ENCODE measurements at places on chromosomes 1 and 21.

GRCh38 chr1:153799566-153800465 is 24.6 kb downstream of the SLC27A3 start:
- no peak for DNase-seq

DNA sequence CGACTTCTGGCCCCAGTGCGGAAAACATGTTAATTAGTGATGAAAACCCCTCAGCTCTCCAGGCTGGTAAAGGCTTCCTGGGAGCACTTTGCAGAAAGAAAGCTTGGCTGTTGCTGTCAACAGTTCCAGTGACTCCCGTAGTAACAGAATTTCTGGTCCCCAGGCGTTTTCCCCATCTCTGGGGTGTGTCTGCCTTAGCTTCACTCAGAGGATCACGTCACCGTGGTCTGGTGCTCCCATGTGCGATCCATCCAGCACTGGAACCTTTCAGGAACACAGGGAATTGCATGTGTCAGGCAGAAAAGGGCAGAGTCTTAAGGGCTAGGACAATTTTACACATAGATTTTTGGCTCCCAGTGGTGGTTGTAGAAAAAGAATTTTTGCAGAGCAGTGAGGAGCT is 470.4 kb upstream of the USP24 start:
- DNase-seq: no peak

DNA sequence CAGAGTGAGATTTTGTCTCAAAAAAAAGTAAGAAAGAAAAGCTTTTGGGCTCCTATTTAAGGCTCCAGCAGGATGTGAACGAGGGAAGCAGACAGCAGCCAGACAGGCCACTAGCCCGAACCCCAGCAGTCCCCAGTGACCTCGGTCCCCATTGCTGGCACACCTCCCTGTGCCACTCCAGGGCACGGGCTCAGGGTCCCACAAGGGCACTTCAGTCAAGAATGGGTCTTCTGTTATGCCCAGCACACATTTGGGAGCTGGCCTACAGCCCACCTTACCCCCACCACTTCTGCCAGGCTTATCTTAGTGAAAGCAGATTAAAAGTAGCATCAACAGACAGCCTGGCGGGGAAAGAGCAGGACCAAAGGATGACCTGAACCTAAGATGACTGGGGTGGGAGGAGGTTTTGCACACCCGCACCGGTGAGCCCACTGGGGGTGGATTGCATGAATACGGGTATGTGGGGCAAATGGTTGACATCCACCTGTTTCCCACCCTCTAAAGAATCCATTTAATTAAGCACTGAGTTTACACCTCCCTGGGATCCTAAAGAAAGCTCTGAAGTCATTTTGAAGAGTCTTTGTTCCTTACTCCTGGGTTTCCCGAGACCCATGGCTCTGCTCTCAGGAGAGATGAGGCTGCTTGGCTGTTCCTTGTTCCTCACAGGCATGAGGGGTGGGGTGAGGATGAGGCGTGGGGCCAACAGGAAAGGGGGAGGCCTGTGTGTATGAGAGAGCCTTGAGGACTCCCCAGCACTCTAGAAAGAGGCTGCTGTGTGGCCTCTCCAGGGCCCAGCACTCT is 4.7 kb downstream of the CHI3L1 start:
- no peak for DNase-seq

DNA sequence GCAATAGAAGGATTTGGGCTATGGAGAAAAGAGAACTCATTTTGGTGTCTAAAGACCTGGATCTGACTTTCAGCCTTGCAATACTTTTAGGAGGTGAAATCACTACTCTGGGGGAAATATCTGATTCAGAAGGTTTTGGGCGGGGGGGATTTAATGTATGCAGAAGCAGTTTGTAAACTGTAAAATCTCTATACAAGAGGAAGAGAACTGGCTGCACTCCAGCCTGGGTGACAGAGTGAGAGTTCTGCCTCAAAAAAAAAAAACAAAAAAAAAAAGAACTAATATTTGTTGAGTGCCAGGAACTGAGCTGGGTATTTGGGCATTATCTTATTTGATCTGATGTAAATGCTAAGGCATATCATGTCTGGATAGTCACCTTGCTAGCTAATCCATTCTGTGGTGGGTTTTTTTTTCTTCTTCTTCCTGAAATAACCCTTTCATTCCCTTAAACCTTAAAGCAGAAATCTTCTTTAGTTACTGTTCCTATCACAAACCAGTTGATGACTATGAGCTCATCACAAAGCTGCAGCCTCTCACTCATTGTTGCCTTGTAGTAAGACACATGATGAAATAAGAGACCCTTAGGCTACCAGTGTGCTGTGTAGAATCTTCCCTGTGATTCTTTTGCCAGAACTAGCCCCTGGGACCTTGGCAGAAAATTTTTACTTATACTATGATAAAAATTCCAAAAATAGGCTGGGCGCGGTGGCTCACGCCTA is 35.6 kb upstream of the SLC16A1 start:
- DNase-seq: no peak

DNA sequence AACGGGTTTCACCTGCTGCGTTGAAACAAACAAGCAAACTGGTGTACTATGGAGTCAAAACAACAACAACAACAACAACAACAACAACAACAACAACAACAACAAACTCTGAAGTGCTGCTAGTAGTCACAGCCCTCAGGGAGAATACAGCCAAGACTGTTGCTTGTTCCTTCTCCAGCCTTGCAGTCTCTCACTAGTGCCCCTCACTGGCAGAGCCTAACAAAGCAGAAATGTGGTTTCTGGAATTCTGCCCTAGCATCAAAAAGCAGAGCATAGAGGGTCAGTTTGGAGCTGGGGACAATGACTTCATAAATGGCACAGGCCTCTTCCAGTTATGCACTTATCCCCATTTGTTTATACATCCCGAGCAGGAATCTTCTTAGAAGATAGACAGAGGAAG is 187.4 kb downstream of the KCNK2 start:
- no peak for DNase-seq

DNA sequence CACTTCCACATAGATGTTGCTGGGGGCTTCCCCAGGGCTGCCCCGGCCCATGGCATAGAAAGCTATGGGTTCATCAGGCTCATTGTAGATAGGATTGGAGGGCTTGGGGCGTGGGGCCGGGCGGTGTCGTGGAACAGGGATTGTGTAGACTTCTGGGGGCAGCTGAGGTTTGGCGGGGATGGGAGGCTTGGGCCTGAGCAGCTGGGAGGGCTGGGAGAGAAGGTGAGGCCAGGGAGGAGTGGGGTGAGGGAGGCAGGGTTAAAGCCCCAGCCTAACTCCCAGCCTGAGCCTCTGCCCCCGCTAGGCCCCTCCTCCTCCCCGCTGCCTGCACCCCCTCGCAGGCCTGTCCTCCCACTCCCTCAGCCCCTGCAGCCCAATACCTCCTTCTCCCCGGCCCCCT is 7.4 kb downstream of the SH2D2A start:
- DNase-seq: no peak

- DNase-seq: no peak
Observed at GRCh38 chr1:99122039-99122438, 117.4 kb upstream of the PLPPR5 start.

DNA sequence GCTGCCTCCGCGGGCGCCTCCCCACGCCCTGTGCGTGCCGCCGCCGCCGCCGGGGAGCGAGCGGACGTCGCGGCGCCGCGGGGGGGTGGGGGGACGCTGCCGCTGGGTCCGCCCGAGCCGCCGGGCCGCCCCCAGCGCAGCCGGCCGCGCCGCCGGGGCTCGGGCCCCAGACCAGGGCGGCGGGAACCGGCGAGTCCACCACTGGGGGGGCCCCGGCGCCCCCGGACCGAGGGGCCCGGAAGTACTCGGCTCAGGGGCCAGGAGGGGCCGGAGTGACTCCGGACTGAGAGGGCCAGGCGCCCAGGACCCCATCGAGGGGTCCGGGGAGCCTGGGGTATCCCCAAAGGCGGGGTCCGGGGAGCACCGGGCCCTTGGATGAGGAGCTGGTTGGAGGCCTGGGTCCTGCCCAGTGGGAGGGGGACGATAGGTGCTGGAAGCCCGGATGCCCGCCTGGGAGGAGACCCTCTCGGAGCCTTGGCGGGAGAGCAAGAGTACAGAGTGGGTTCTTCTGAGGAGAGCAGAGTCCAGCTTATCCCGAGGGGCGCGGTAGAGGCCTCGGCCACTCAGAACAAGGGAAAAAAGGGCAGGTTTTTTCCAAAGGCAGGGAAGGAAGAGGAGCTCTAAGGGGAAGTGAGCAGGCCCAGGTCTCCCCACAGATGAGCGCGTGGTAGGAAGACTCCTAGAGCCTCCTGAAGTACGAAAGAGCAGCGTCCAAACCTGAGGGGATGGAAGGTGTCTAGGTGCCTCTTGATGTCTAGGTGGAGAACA is 556 bp downstream of the GMEB1 start:
- peak; percentile 74 for DNase-seq

DNA sequence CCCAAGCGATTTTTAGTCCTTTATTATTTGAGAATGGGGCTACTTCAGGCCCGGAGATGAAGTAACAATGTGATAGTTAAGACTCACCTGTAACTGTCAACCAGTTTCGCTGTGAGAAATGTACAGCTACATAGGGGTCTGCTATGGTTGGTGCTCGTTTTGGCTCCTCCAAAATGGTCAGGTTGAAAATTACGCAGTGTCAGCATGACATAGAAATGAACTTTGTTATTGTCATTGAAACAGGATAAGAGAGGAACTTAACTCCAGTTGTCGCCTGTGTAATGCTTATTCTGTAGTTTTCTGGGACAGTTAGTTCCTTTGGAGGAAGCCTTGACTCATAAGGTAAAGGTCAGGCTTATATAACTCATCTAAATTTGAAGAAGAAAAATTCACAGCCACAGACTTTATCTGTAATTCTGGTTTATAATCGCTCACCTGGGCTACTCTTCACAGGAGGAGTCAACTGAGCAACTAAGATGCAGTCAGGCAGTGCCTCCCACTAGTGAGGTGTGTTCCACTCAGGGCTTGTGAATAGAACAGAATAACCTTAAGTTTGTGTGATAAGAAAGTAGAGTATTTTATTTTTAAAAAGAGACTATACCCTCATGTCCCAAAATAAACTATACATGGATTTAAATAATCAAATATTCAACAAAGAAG is 130.9 kb downstream of the CD247 start:
- no peak for DNase-seq

GRCh38 chr1:161390559-161390858 is 22.8 kb upstream of the CFAP126 start:
- no peak for DNase-seq

DNA sequence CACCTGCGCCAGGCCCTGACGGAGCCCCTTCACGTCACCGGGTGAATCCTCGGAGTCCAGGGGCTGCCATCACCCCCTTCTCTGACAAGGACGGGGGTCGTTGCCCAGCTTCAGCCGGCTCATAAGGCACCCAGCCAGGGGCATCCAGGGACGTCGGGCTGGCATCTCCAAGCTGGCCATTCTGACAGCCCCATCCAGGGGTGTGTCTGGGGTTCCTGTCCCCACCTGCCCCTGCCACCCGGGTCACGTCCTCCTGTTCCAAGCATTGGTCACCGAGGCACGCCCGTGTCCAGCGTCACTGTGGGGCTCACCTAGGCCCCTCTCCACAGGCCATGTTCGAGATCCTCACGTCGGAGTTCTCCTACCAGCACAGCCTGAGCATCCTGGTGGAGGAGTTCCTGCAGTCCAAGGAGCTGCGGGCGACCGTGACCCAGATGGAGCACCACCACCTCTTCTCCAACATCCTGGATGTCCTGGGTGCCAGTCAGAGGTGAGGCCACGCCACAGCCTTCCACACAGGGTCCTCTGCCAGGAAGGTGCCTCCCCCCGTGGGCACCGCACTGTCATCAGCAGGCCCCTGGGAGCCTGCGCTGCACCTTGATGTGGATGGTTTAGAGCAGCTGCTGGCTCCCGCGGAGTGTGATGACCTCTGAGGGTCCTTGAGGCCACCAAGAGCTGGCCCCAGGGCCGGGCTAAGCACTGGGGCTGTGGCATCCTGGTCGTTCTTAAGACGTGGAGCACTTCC is 14.8 kb downstream of the ARHGEF16 start:
- DNase-seq: no peak

GRCh38 chr1:31189696-31190674 is 49.7 kb downstream of the NKAIN1 start:
- DNase-seq: no peak

DNA sequence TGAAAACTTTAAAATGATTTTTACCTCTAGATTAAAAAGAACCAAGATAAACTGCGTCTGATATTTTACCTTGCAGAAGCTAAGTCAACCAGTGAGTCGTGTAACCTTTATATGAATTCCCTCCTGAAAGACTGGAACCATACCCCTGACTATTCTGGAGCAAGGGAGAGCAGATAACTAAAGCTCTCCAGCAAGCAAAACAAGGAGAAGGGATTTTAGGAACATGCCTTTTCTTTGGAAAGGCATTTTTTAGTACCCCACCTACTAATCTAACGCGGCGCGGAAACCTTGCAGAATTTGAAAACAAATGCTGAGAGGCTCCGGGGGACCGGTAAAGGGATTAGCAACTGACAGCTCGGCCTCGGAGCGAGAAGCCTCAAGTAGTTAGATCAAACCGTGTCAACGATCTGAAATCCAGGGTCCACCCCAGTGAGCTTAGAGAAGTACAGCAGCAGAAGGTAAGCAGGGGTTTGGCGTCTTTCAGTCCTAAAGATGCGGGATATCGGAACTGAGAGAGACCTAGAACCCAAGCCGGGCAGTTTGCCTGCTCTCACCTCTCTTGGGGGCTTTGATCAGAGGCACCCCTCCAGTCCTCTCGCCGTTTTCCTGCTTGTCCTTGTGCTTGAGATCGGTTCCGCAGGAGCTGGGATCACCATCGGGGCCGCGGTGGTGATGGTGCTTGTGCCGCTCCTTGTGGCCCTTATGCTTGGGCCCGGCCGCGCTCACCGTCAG is 954 bp downstream of the RSBN1 start:
- no peak for DNase-seq

DNA sequence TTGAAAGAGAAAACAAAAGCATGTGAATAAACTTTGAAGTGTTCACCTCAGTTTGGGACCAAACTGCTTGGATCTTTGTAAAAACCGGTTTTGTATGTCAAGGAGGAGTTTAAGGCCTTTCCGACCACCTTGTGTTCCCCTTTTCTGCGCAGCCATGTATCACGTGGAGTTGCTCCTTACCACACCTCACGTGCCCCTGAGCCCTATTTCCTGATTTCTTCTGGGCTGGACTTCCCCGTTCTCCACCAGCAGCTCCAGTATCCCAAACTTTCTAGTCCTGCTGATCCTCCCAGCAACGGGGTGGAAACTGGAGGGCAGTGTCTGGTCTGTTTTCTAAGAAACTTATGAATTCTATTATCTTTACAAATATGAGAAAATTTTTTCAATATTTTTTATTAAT is 1.6 kb upstream of the SH3D21 start:
- no peak for DNase-seq

DNA sequence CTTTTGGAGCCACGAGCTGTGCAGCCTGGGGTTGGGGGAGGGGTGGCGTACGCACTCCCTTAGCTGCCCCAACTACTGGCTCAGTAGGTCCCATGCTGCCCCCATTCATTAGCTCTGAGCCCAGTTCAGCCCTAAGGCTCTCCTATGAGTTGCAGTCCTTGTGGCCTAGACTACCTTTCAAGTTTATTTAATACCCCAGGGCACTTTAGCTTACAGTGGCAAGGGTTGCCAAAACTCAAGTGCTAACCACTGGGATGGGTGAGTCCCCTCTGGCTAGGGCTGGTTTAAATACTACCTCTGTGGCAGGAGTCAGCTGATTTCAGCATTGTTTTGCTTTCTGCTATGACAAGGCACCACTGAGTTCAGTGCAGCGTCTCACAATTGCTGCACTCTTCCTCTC is 118.2 kb downstream of the ODF2L start:
- DNase-seq: no peak
